ENCODE measurements at places on chromosomes 6 and 20.

GRCh38 chr6:146878168-146878951, 279.6 kb downstream of the ADGB start:
- DNase-seq, result no peak

DNA sequence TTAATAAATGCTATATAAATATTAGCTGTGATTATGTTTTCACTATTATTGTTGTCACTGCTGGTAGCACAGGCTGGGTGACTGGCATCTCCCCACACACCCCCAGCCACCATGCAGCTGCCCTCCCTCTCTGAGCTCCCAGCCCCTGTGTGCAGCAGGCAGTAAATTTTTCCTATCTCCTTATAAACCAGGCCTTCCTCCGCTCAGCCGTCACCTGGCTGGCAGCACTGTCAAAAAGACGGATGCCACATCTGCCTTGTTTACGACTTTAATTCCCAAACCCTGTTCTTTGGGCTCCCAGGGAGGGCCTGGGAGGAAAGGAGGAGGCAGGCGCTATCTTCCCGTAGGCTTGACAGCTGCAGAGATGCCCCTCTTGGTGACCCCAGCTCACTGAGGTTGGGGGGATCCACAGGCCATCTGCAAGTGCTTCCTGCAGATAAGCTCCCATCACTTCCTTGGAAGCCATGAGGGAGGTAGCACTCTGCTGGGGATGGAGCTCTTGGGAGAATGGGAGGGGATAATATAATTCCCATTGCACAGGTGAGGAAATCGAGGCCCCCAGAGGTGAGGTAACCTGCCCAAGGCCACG, 94.5 kb downstream of the GRM4 start:
- no peak for DNase-seq

- peak; percentile 33 for DNase-seq
Measured at GRCh38 chr6:26421259-26422144, 18.8 kb upstream of the BTN3A3 start.

- DNase-seq, result no peak
Measured at GRCh38 chr20:63882257-63883200, 12.4 kb upstream of the DNAJC5 start.

GRCh38 chr20:43963233-43963632, 48.6 kb downstream of the TOX2 start:
- no peak for DNase-seq

- no peak for DNase-seq
Measured at GRCh38 chr6:66825539-66825938, 1118.5 kb upstream of the EYS start.

GRCh38 chr6:39269961-39270360, 40.7 kb upstream of the KCNK5 start:
- DNase-seq, result no peak

- DNase-seq, result no peak
Measured at GRCh38 chr6:14790976-14791375, 454.9 kb upstream of the JARID2 start.

DNA sequence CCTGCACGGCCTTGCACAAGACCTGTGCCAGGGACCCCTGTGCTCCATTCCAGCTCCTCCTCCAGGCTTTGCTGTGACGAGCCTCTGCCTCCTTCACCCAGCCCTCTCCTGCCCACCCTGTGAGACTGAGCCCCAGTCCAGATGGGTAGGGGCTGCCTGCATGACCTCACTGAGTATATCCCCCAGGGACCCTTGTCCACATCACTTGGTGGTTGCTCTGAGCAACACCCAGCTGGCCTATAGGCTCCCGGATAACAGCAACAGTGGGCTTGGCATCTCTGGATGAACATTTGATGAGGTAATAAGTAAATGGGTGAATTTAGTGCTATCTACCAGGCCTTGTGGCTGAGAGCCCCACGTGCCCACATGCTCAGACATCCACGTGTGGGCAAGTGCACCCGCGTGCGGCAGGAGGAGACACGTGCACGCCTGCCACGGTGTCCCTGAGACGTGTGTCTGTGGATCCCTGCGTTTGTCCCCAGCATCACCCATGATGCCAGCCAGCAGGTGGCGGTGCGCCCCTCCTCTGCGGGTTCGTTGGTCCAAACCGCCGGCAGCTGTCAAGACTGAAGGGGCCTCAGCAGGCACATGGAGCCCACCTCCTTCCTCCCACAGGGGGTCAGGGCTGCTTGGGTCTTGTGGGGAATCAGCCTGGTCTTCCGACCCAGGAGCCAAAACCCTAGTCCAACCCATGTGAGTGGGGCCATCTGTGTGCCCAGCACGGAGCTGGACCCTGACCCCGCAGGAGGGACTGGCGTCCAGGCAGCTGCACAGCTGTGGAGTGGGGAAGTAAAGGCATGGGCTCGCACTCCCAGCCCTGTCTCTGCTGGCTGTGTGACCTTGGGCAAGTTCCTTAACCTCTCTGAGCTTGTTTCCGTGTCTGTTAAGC, 45.9 kb downstream of the FGD2 start:
- DNase-seq, result peak; percentile 82

Data from T-cell (primary cell).